Stimulated activated CD4-positive, alpha-beta T cell treated with anti-CD3 and anti-CD28 coated beads, Interleukin-2, amount 100 ng/mL, for 24 hours (primary cell): ENCODE measurements at places on chromosomes 5 and 9.

DNA sequence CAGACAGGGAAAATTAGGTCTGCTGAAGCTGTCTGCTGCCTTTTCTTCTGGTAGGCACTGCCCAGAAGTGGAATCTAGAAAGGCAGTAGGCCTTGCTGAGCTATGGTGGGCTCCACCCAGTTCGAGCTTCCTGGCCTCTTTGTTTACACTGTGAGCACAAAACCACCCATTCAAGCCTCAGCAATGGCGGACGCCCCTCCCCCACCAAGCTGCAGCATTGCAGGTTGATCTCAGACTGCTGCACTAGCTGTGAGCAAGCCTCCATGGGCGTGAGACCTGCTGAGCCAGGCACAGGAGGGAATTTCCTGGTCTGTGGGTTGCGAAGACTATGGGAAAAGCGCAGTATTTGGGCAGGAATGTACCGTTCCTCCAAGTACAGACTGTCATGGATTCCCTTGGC lies 18.5 kb downstream of the AGTPBP1 start:
- DNase-seq, result peak; percentile 41

- no peak for DNase-seq
These were observed 238.4 kb downstream of the NR2F1-AS1 start for GRCh38 chr5:93342563-93343061.

DNA sequence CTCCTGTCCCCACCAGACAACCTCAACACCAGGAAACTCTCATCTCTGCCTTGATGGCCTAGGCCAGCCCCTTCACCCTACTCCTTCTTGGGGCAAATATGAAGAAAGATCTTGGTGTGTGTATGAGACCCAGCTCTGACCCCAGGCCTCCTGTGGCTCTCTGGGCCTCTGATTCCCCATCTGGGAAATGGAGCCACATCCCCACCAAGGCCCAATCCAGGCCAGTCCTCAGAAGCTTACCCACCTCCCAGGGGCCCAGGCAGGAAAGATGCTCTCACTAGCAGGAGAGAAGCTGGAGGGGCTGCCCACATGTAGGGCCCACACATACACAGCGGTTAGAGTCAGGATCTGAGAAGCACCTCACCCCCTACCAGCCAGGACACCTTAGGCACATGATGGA lies 38.9 kb downstream of the BICD2 start:
- DNase-seq, result no peak

DNA sequence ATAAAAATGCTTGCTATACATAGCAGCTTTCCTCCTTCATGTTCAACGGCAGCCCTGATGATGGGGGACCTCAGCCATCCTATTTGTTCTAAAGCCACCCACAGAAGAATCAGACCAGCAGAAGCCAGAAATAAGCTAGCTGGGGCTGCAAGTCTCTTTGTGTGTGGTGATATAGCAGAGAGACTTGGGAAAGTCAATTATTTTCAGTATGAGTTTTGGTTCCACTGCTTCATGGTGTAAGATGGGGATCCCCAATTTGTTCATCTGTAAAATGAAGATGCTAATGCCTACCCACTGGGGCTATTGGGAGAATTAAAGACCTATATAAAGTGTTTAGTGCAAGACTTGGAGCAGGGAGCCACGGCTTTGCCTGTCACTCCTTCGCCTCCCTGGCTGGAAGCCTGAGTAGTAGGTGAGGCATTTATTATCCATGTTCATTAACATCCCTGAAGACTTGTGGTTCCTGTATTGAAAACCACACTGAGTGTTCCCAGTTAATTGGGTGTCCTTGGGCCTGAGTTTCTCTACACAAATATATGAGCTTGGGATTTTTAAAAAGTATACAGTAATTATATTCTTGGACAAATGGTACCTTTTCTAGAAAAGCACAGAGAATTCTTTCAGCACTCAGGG lies 210.1 kb upstream of the SLC24A2 start:
- DNase-seq, result no peak

DNA sequence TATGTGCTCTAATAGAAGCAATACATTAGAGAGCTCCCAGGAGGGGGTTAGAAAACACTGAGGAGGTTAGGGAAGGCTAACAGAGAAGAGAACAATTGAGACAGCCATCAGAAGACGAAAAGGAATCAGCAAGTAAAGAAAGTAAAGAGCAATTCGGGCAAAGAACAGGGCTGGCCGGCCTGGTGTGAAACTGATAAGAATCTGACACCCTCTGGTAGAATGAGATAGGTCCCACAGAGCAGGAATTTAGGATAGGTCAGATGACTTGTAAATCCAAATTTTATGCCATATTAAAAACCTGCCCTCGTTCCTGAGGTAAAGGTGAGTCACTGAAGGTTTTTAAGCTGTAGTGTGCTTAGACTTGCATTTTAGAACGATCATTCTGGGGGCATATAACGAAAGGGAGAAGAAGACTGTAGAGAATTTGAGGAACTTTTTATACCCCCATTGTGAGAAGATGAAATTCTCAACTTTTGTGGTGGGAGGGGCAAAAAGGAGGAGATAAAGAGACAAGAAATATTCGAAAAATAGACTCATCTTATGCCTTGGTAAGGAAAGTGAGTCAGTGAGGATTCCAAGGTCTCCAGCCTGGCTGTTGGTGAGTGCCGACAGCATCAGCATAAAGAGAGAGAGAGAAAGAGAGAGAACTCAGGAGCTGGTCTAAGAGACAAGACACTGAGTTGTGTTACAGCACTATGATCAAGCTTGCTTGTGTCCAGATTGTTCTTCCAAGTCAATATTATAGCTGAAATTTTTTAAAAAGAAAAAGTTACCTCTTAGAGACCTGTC lies 51.3 kb downstream of the TMEM167A start:
- no peak for DNase-seq

DNA sequence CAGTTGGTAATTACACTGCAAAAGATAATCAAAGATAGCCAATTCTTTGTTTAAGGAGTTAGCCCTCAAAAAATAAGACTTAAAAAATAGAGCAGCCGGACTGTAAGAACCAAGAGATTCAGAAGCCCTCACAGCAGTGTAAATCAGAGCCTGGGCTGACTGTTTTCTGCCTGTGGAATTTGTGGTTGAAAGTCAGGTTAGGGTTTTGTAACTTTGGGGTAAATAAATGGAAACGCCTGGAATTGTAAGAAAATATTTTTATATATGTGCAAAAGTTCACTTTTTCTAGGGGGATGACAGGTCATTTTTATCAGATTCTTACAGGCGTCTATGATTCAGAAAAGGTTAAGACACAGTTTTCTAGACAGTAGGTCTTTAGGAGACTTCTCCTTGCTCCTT lies 35.6 kb downstream of the KLHL3 start:
- DNase-seq, result no peak

DNA sequence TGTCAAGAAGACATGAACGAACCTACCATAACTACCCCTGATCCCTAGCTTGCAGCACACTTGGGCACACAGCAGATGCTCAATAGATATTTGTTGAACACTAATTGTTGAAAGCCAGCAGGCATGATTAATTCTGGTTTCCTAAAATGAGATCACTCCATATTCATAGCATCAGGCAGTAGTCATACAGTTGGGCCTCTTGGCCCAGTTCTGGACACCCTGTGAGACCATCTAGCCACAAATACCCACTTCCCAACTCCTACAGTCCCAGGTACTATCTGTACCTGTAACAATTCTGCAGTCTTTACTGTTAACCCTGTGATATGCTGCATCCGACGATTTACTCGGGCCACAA lies 24.2 kb downstream of the P4HA2 start:
- DNase-seq, result no peak

GRCh38 chr9:25716220-25716872 lies 38.1 kb upstream of the TUSC1 start:
- DNase-seq, result no peak

- DNase-seq, result no peak
These were observed 656.3 kb downstream of the ANXA1 start for GRCh38 chr9:73807952-73808351.

- DNase-seq, result no peak
These were observed 25.6 kb downstream of the CEP78 start for GRCh38 chr9:78261403-78262001.

- DNase-seq, result no peak
These were observed 73.5 kb downstream of the SLF1 start for GRCh38 chr5:94691949-94692348.

DNA sequence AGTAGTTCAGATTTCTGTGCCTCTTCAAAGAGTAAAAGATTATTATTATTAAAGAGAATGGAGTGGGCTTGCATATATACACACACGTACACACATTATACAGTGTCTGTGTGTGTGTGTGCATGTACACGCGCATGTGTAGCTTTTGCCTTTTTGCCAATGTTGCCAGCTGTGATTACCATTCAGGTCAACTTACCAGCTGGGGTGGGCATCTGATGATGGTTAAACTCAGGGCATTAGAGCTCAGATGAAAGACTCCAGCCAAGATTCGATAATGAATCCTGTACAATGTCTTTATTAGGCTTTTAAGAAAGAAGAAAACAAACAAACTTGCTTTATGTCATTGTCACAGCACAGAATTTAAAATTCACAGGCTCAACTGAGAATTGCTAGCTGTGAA lies 296.5 kb upstream of the DMAC1 start:
- DNase-seq, result no peak

- no peak for DNase-seq
These were observed 60.9 kb downstream of the ROPN1L start for GRCh38 chr5:10502578-10502977.

DNA sequence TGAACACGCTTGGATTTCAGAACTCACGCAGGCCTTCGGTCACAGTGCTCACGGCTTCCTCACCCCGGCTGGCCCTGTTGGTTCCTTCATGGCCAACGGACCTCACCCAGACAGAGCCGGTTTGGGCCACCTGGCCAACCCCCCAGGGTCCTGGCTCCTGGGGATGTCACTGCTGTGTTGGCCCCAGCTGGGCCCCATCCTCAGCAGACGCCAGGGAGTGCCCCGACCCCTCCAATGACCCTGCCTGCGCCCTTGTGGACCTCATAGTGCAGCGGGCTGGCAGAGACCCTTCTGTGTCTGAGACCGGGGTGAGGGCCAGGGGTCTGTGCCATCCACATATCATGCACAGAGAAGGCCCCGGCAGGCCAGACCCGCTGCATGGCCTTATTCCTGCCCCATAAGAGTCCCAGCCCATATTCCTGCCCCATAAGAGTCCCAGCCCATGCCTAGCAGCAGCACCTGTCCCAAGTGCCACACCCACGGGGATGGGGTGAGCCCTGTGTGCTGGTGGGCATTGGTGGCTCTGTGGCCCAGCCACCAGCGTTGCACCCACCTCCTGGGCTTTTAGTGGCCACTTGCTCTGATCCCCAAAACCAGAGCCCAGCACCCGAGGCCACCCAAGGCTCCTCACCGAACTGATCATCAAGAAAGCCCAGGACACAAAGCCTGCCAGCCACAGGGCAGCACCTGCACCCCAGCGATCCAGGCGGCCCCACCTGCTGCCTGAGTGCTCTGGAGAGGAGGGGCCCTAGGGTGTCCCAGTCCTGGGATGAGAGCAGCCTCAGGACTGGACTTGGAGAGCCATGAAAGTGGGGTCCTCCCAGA lies 1.3 kb upstream of the LPCAT1 start:
- DNase-seq, result peak; percentile 16

DNA sequence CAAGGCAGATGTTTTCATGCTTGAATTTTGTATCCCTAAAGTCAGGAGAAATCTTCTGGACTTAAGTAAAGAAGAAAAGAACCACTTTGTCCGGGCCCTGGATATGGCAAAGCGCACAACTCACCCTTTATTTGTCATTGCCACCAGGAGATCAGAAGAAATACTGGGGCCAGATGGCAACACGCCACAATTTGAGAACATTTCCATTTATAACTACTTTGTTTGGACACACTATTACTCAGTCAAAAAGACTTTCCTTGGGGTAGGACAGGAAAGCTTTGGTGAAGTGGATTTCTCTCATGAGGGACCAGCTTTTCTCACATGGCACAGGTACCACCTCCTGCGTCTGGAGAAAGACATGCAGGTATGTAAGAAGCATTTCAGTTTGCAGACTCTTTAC lies 2.3 kb downstream of the TYRP1 start:
- DNase-seq, result no peak

DNA sequence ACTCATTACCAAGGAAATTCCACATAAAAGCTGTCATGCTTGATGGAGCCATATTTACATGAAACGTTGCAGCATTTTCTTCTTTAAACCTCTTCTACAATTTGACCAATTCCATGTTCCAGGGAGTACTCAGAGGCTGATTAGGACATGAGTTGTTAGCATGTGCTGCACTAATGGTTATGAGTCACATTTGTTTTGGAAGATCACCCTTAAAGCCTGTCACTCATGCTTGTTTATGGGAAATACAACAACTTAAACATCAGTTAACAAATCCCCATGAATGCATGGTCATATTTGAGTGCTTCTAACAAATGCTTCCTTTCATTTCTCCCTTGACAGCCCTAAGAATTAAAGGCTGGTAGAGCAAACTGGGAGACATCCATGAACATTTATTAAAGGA lies 156.1 kb downstream of the GHR start:
- no peak for DNase-seq

GRCh38 chr5:34863946-34864345 lies 25.0 kb downstream of the TTC23L start:
- DNase-seq, result no peak

- DNase-seq, result peak; percentile 90
These were observed at the start of gene TEX10 for GRCh38 chr9:100352727-100353505. Gene TEX10, minus strand, starts transcription at chr9:100352942. Its CDS starts 3,579 bp downstream, at chr9:100349363.
